Central memory CD4-positive, alpha-beta T cell (primary cell): ENCODE measurements at places on chromosomes 5 and 9.
A peak's percentile ranks its signal among the peaks of the same experiment; 100 is the strongest.

- no peak for DNase-seq
Measured at GRCh38 chr9:107612136-107612535, 122.6 kb upstream of the KLF4 start.

- no peak for DNase-seq
Measured at GRCh38 chr5:68911840-68912690, 181.7 kb upstream of the SLC30A5 start.

DNA sequence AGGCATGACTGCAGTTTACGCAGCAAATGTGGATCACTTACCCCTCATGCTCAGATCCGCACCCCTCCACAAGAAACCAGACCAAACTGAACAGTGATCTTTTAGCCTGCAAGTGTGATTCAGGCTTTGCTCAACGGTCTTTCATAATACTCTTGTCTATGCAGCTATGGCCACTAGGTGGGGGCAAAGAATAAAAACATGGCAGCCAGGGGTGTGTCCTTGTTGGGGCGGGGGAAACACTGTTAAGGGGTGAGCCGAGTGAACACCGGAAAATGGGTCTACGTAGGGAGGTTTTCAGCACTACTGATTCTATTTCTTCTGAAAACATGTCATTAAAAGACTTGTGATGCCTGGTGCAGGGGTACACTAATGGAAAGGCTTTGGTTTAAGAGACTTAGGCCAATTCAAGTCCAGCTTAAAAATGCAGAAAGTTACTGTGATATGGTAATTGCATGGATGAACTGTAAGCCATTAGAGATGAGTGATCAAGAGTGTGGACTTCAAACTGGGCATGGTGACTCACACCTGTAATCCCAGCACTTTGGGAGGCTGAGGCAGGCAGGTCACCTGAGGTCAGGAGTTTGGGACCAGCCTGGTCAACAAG, 49.9 kb upstream of the GPR151 start:
- DNase-seq: peak; percentile 28

DNA sequence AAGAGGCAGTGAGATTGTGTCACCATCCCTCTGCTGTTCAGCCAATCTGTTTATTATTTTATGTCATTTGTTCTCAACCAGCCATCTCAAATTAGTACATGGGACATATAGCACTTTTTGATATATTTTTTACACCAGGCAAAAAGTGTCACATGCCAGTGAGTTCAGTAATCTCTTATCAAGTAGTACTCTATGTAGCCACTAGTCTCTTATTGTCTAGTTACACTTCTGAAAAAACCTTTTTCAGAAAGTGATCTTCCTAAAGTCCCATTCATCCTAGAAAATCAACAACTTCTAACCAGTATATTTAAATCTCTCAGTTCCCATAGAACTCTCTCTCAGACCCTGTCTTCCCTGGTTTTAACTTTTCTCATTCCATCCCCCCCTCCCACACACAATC, 321.6 kb downstream of the FBXL17 start:
- no peak for DNase-seq
